ENCODE measurements at places on chromosomes 4 and X.

GRCh38 chrX:68462653-68463052 is 29.4 kb upstream of the OPHN1 start:
- DNase-seq: peak; percentile 73

GRCh38 chr4:6944301-6945051 is 34.9 kb downstream of the TBC1D14 start:
- DNase-seq: no peak

GRCh38 chrX:142977128-142977914 is 48.4 kb upstream of the SPANXN4 start:
- no peak for DNase-seq

- DNase-seq: no peak
Measured at GRCh38 chr4:138658518-138658917, 357.1 kb upstream of the NOCT start.

GRCh38 chr4:78560296-78560963 is 8.9 kb downstream of the ANXA3 start:
- no peak for DNase-seq

GRCh38 chr4:8332038-8332857 is 62.7 kb downstream of the HTRA3 start:
- no peak for DNase-seq

DNA sequence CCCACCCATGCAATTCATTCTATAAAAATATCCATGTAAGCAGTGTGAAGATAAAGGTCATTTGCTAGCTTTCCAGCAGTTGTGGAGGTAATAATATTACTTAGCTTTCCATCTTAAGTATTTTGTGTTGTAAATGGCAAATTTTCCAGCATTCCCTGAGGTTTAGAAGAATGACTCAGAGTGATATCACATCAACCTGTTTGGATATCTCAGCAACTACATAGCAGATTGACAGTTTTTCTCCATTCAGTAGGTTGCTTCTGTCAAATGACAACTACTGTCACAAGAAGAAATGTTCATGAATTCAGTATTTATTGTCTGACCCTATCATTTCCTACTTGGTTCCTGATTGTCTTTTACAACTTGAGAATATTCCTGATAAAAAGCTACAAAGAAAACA is 434.9 kb upstream of the GALNTL6 start:
- no peak for DNase-seq

GRCh38 chrX:12989461-12989860 is 14.6 kb downstream of the TMSB4X start:
- DNase-seq: no peak
